ENCODE measurements at places on chromosomes 2 and 18.
A peak's percentile ranks its signal among the peaks of the same experiment; 100 is the strongest.

DNA sequence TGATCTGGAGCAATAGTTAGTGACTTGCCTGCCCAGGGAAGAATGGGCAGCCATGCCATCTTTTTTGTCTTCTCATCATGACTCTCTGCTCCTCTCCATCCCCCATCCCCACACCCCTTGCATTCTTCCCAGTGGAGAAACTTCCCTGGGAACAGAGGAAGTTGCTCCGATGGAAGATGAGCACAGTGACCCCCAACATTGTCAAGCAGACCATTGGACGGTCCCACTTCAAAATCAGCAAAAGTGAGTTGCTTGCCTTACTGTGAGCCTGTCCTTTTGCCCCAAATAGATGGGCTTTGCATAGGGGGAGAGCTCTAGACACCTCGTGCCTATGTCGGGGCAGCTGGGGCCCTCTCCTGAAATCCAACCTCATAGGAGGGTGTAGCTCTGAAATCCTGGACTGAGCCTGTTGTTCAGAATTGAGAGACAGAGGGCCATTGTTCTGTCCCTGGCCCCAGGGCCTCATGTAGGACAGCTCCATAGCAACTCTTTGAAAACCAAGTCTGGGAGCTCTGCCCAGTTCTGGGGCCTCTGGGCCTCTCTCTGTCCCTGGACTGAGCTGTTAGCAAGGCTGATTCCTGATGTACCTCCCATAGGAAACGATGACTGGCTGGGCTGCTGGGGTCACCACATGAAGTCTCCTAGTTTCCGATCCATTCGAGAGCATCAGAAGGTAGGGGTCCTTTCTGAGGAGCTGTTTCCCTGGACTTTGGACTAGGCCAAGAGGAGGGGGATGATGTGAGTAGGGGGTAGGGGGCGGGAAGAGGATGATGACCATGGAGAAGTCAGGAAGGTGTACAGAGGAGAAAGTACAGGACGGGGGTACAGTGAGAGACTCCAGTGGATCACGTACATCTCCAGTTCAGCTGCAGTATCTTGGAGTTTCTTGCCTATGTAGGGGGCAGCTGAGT, 35.2 kb downstream of the TTLL4 start:
- DNase-seq = peak; percentile 79

DNA sequence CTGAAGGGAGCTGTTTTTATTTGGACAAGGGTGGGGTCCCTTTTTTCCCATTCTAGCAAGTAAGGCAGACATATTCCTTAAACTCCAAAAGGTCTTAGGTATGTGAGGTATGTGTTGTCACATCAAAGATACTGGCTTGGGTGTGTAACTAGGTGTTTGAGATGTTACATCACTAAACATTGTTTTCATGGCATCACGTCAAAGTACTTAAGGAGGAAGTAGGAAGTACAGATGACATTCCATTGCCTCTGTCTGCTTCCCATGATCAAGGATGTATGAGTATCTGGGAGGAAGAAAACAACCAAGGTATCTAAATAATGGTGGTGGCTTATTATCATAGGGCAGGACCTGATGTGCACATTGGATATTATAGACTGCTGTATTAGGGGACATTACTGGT, 39.3 kb downstream of the CD302 start:
- DNase-seq = no peak

GRCh38 chr2:233059797-233060500, at the start of gene INPP5D:
INPP5D (plus strand) TSS chr2:233060342; CDS start chr2:233060479, 137 bp downstream.
- peak; percentile 88 for DNase-seq

DNA sequence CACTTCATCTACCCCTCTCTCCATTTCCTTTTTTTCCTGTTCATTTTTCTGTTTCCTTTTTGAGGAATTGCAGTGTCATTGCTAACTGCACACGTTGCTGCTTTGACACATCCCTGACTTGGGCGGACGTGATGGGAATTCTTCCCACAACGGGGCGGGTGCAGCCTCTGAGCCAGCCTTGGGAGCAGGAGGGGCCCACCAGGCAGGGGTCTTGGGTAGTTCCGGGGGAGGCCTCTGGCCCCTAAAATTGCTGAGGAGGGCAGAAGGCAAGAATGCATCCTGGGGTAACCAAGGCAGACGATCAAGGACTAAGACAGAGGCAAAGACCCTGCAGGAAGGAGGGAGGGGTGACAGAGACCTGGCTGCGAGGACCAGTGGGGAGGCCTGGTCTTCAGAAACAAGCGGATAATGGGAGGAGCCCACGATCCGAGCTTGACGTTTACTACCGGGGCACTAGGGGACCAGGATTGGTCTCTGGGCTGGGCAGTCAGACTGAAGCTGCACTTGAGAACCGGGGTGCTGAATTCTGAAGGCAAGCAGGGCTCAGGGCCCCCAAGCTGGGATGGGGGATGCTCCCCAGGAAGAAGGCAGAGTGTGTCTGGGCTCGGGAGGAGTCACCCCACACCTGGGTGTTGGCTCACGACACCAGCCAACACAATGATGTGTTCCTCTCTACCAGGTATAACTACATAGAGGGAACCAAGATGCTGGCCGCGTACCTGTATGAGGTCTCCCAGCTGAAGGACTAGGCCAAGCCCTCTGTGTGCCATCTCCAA, 14.8 kb upstream of the CNDP1 start:
- DNase-seq = peak; percentile 62

All from cardiac septum (tissue), 1 donor.